Ascending aorta (tissue), 2 donors: ENCODE measurements at places on chromosomes 1 and 21. TPM values are rescaled to one million over a fixed set of nuclear protein-coding genes. Genes with fewer than 3 reads are reported as not detected.

GPR37L1 gene
- not detected for total RNA-seq

DNA sequence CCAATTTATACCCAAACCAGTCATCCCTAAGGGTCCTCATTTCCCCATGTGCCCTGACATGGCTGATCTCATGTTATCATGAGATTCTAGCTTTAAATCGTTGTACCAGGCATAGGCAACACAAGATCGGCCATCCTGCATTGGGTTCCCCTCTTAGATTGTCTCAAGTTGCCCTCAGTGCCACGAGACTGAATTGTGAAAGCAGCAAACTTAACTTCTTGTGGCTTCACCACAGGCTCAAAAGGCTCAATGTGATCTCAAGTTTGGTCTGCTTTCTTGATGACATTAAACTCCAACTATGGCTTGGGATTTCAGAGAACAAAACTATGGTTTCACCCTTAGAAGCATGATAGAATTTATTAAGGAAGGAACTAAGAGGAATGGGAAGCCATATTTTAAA, 168.5 kb upstream of the SYT6 start:
- no peak for DNase-seq

CEP170 gene
- 30.9 TPM for total RNA-seq

LHX4 gene
- not detected for total RNA-seq

- DNase-seq = no peak
Measured at GRCh38 chr1:218200979-218201378, 84.1 kb upstream of the RRP15 start.

GRCh38 chr21:14956807-14957206, 108.0 kb downstream of the NRIP1 start:
- no peak for DNase-seq

- DNase-seq = no peak
Measured at GRCh38 chr1:29180497-29181412, 945 bp downstream of the SRSF4 start.

- DNase-seq = no peak
Measured at GRCh38 chr1:78254517-78254916, 208.8 kb downstream of the GIPC2 start.

GRCh38 chr1:40092706-40093639, 4.1 kb downstream of the PPT1 start:
- DNase-seq = no peak

GRCh38 chr1:247337250-247337746, 5.6 kb upstream of the ZNF496 start:
- no peak for DNase-seq

DNA sequence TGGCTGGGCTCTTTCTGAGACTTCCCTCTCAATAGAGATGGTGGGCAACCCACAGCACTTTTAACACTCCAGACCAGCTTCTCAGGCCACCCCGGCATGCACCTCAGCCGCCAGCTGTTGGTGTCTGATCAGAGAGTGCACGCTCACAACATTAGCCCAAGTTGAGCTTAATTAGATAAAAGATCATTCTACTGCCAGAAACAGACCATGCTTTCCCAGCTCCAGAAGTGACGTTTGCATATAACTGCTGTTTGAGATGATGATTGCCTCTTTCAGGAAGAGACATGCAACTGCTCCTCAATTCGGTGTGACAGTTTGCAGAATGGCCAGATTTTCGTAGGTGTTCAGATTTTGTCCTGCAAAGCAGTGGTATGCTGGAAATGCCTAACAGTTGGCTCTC, 285.3 kb upstream of the VAMP3 start:
- DNase-seq = no peak

CTNNBIP1 gene
- 74.1 TPM for total RNA-seq

GRCh38 chr1:38814984-38815464, 44.5 kb downstream of the RRAGC start:
- no peak for DNase-seq

ZFP69B gene
- 3.8 TPM for total RNA-seq

CHIA gene
- not detected for total RNA-seq

GRCh38 chr21:34022627-34023335, 50.6 kb upstream of the MRPS6 start:
- DNase-seq = no peak

GRCh38 chr1:193065954-193066353, 6.5 kb downstream of the RO60 start:
- DNase-seq = no peak

DNA sequence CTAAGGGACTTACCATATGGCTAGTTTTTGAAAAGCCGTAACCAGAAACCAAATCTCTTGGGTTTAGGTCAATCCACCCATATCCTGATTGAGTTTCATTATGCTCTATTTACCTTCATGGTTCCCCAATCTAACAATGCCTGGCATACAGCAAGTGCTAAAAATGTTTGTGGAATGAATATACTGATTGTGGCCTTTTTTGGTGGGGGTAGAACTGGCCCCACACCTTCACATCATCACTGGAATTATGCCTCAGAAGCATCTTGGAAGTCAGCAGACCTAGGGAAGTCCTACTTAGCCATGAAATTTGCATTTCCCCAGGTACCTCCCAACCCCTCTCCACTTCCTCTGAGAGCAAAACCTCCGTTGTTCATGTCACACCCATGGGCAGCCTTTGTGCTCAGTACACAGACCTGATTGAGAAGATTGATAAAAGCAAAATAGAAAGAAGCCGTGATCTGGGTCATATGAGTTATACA, 17.8 kb upstream of the SLAMF1 start:
- DNase-seq = no peak

GRCh38 chr1:184892116-184892515, 82.2 kb downstream of the NIBAN1 start:
- no peak for DNase-seq

GRCh38 chr1:77636864-77637263, 45.6 kb downstream of the ZZZ3 start:
- no peak for DNase-seq

DNA sequence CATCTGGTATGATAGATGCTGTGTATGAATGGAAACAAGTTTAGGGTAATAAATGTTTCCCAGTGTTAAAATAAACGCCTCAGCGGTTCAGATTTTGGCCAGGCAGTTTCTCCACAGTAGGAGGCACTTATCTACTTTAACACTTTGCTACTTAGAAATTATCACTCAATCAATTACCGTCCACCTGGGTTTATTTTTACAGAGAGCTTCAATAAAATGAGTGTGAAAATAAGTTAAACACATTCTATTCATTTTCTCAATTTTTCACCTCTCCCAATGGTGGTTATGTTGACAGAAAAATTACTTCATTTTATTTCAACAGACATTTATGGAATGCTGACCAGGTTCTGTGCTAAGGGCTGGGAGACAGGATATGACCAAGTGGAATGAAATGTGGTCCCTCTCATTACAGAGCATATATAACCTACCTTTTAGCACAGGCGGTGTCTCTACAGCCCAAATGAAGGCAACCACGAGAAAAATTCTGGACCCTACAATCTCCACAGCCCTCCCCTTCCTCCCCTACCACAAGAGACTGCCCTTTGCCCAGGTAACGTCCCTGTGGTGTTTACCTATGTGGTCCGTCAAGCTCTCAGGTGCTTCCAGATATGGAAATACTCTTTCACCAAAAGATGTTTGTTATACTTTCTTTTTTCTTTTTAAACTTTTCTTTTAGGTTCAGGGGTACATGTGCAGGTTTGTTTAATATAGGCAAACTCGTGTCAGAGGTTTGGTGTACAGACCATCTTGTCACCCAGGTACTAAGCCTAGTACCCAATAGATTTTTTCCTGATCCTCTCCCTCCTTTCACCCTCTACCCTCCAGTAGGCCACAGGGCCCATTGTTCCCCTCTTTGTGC, 105.5 kb downstream of the HLCS start:
- no peak for DNase-seq

ERICH3 gene
- not detected for total RNA-seq

DNA sequence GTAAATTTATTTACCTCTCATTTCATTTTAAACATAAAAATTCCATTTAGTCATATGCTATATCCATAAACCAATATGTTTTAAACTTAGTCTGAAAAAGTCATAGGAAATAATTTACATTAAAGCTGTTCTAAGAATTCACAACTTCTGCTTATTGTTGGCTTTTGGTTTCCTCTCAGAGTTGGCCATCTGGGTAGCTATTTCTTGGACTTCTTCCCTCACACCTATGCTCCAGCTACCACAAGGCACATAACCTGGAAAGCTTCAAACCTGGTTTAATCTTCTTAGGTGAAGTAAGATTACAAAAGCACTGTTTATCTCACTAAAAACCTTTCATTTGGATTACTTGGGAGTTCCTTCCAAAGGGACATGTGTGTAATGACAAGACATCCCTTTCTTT, 29.8 kb downstream of the RBM11 start:
- no peak for DNase-seq

- no peak for DNase-seq
Measured at GRCh38 chr21:28704746-28705145, 287.9 kb downstream of the LTN1 start.

DNA sequence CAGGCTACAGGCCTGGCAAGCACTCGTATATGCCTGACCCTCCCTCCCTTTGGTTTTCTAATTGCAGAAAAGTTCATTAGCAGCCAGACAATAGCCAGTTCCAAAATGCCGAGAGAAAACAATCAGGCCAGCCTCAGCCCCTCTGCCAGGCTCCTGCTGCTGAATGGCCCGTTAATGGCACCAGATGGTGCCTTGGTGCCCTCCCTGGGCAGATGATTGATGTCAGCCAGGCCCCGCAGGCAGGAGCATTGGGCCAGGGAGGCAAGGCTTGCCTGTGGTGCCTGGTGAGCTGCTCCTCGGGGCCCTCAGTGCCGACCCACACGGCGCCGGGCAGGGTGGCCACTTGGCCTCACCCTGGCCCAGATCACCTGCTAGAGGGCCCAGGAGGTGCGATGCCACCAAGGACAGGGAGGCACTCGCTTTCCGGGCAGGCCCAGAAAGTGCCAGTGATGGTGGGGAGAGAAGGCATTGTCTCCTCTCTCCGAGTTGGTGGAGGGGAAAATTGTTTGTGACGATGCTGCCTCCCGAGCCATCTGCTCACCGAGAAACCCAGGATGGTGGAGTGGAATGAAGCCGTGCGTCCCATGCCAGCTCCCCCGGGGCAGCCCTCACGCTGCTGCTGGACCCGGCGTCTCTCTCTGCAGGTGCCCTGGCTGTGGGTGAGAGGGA, 28.1 kb downstream of the QSOX1 start:
- DNase-seq = no peak

ELAVL4 gene
- total RNA-seq = not detected

GRCh38 chr1:63119575-63120155, 202.7 kb upstream of the FOXD3 start:
- no peak for DNase-seq

GRCh38 chr1:109773203-109773899, 9.6 kb upstream of the EPS8L3 start:
- peak; percentile 91 for DNase-seq

DNA sequence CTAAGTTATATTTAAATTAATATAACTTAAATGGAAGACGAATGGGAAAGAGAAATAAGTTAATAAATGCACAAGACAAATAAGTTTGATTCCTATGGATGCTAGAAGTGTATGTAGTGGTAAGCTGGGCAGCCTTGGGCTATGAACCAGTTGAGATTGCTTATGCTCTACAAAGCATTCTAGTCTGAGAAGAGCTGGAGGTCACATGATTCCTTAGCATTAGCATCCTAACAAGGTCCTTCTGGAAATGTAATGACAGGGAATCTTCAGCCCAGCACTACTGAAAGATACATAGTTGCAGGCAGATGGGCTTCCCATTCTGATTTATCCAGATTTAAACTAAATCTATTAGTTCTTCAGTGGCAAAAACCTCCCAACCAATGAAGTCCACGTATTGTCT, 102.3 kb upstream of the ESRRG start:
- no peak for DNase-seq
